ENCODE measurements at places on chromosomes 3 and 15.

- no peak for DNase-seq
These were observed 32.3 kb upstream of the CCK start for GRCh38 chr3:42298259-42298658.

- DNase-seq, result no peak
These were observed 433.4 kb upstream of the GBE1 start for GRCh38 chr3:82194870-82195269.

DNA sequence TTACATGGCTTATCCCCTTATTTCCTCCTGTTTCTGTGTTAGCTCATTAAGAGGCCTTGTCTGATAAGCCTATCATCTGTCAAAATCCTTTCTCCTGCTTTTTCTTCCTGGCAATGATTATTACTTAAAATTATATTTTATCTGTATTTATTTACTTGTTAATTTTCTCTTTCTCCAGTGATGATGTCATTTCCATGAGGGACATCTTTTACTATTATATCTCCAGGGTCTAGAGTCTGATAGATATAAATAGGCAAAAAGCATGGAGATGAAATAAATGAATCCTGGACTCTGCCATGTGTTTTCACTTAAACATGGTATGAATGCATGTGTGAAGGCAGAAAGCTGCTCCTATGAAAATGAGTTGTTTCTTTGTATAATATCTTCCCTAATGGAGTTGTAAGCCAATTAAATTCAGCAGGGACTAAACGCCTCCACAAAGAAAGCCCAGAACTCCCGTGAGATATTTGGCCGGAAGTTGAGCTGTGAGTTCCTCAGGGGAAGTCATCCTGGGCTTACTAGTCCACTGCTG, 375.2 kb downstream of the TUSC7 start:
- no peak for DNase-seq

DNA sequence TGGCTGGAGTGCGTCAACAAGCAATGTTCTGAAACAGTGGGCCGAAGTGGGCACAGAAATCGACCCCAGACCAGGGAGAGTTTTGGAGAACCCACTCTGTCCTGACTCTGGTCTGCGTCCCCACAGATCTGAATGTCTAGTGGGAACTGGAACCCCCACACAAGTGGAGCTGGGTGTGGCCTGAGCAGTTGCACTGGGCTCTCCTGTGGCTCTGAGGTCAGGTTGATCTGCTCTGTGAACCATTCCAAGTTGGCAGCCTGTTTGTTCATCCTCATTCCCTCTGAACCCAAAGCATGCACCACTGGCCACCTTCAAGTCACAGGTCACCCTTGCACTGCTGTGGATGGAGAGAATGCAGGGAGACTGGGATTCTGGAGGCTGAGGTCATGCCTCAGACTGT, 60.5 kb downstream of the STARD5 start:
- DNase-seq, result no peak

GRCh38 chr15:73941044-73941443, 14.8 kb downstream of the LOXL1 start:
- peak; percentile 70 for DNase-seq

GRCh38 chr3:71176366-71176765, 407.2 kb downstream of the FOXP1 start:
- no peak for DNase-seq

DNA sequence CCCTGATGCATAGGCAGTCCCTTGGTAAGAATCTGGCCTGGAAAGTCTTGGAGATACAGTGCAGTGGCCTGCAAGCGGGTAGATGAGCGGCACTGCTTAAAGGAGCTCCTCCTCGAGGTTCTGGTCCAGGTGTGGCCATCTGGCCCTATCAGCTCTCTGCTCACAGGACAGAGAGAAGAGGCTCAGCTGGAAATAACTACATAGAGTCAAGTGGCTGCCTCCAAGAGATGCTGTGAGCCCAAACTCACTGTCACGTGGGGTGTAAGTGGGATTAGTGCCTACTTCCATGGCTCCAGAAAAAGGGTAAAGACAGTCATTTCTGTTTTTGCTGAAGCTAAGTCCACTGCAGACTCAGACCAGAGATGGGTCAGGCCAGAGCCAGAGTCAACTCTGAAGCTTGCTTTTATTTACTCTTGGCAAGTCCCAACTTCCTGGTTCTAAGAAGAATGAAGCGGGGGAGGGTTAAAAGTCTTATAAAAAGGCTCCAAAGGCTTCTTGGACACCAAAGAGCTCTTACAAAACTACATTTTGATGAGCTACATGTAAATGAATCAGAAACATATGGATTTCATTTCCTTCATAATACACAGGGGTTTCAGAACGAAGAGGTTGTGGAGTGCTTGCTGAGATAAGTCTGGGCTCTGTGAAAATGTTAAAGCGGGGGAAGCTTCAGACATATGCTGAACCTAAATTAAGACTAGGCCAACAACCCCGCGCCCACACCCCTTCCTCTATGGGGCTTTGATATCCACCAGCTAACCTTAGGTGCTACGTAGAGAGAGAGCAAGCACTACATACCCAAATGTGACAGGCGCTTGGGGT, 77.1 kb downstream of the PDZRN3 start:
- no peak for DNase-seq

Measured in chondrocyte (in vitro differentiated cells).